ENCODE measurements at places on chromosomes 3 and 15.

GRCh38 chr3:65928110-65928509, 110.6 kb downstream of the MAGI1 start:
- DNase-seq, result no peak

- no peak for DNase-seq
Measured at GRCh38 chr3:150315721-150316120, 92.4 kb upstream of the TSC22D2 start.

DNA sequence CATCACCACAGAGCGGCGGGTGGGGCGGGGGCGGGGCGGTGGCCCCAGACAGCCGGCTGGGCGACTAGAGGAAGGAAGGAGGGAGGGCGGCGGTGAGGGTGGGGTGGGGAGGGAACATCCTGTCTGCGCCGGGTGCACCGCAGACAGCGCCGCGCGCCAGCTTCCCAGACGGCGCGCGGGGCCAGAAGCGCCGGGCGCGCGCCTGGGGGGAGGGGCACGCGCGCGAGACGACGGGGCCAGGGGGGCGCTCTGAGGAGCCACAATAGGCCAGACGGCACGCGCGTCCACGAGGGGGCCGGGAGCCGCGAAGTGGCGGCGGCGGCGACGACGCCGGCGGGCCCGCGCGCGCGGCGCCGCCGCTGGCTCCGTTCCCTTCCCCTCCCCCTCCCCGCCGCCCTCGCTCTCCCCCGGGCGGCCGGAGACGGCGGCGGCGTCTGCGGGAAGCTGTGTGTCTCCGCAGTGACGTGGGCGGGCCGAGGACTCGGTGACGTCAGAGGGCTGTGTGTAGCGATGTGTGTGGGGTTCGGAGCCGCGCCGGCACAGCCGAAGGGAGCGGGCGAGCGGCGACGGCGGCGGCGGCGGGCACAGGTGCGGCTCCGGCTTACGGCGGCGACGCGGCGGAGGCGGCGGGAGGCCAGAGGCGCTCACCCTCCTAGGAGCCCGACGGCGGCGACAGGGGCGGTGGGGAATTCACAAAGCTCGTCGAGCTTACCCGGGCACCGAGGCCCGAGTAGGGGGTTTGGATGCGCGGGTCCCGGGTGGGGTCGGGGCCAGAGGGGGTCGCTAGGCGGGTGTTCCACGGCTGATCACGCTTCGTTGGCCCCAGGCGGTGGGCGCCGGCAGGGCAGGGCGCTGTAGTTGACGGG, at the start of gene SKIL:
SKIL (plus strand) TSS at position 540 of the 866 bp plus-strand sequence. CDS start 2,617 bp downstream, outside the sequence.
- peak; percentile 90 for DNase-seq

- DNase-seq, result no peak
Measured at GRCh38 chr3:43647331-43648166, 25.7 kb upstream of the ANO10 start.

GRCh38 chr15:70752193-70752635, 11.1 kb downstream of the UACA start:
- DNase-seq, result no peak

DNA sequence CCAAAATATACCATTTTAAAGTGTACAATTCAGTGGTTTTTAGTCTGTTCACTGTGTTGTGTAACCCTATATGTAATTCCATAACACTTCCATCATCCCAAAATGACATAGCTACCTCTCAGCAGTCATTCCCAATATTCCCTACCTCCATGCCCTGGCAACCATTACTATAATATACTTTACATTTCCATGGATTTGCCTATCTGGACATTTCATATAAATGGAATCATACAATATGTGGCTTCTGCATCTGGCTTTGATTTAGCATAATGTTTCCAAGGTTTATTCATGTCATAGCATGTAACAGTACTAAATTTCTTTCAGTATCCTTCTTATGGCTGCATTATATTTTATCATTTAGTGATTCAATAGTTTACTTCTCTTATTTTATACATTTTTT, 25.3 kb downstream of the FAM98B start:
- no peak for DNase-seq

- DNase-seq, result no peak
Measured at GRCh38 chr3:63595221-63595620, 57.3 kb upstream of the SNTN start.

DNA sequence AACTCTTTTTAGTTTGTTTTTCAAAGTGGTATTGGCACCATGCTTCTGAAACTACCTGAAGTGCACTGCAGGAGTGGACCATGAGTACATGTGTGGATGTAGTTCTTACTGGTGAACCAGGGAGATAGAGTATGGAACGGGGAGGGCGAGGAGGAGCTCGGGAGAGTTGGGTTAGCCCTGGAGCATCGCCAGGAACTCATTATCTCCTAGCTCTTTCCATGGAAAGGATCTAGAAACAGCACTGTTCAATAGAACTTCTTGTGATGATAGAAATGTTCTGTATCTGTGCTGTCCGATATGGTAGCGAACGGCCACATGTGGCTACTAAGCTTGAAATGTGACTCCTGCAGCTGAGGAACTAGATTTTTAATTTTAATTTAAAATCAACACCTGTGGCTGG, 47.3 kb downstream of the VGLL4 start:
- DNase-seq, result no peak

- DNase-seq, result no peak
Measured at GRCh38 chr3:107361633-107362032, 15.6 kb upstream of the CCDC54 start.

- DNase-seq, result no peak
Measured at GRCh38 chr15:70722266-70723121, 40.9 kb downstream of the UACA start.

GRCh38 chr3:50450209-50450921, 53.1 kb downstream of the CACNA2D2 start:
- DNase-seq, result peak; percentile 40

DNA sequence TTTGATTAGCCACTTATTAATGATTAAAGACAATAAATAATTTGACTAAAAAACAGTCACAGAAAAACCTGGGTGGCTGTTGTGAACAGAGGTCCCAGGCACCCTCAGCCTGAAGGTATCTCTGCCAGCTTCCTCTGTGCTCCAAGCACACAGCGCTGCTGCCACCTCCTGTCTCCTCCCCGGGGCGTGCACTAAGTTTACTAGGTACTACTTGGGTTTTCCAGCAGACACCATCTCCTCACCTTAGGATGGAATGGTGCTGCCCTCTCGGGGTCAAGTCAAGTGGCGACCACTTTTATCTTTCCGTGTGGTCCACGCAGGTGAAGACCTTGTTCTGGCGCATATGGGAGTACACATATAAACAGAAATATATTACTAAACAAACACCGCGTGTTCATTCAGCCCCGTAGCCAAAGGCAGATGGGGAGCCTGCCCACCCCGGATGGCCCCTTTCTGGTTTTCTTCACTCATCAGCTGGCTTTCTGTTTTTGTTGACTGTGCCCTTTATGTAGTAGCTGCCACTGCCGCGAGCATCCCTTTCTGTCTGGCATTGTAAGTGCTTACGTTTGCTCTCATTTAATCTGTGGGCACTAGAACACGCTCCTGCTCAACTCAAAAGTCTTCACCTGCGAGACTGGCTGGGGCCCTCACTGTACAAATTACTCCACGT, 128.0 kb downstream of the LRIG1 start:
- peak; percentile 10 for DNase-seq
